ENCODE measurements at places on chromosomes 5 and 9.

- no peak for DNase-seq
These were observed 7.9 kb downstream of the NKD2 start for GRCh38 chr5:1016476-1016875.

GRCh38 chr5:148042881-148043280 is 20.9 kb upstream of the SPINK5 start:
- no peak for DNase-seq

- DNase-seq: no peak
These were observed 44.9 kb downstream of the HMGCS1 start for GRCh38 chr5:43268188-43268820.

DNA sequence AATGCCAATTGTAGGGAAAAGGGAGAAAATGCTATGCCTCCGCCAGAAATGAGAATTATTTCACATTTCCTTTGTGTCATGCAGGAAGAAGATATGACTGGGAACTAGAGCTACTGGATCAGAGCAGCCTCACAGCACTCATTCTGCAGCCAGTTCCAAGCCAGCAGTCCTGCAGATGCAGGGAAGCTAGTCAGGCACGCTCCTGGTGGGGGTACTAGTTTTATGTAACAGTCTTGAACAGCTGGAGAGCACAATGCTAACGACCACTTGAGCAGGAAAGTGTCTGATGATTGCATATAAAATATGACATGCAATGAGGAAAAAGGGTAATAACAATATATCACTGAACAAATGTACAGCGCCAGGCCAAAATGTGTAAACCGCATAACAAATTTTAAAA is 21.7 kb downstream of the CDH10 start:
- no peak for DNase-seq

DNA sequence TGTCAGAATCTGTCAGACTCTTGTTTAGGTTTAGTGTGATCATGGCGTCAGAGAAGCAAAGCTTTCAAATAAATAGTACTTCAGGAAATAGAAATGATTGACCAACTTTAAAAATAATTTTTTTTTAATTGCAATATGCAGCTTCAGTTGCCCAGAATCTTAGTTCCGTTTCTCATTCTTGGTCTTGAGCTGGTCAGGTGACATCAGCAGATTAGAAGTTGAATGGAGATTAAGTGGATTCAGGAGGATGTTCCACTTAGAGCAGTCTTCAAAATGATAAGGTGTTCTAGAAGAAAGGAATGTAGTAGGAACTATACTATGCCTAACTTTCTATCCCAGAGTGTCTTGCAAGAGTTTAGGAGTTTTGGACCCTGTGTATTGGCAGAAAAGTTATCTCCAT is 30.6 kb downstream of the OTULIN start:
- DNase-seq: no peak

GRCh38 chr9:86843206-86843605 is 104.1 kb downstream of the GAS1 start:
- no peak for DNase-seq

- peak; percentile 62 for DNase-seq
These were observed 1046.2 kb downstream of the CDH12 start for GRCh38 chr5:21806943-21807342.

GRCh38 chr9:95935861-95936578 is 60.5 kb downstream of the ERCC6L2 start:
- no peak for DNase-seq

DNA sequence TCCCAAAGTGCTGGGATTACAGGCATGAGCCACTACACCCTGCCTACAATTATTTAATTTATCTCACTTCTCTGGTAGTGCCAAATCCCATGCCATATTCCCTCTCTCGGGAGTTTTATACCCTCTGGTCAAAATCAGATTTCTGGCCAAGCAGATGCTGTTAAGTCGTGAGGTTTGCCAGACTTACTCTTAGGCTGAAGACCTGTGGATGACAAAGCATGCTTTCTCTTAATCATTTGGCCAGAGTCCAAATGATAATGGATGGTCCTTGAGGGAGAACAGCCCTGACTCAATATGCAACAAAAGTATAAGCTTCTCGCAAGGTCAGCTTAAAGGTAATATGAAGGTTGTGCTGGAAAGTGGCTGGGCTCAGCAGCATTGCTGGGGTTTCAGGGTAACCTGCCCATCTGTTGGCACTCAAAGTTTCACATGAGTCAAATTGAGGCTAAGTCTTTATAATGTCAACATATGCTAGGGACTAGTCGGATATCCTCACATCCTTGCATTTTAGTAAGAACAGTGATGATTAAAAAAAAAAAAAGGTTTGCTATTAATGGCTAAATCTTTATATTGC is 280.1 kb downstream of the KIF4B start:
- DNase-seq: no peak

DNA sequence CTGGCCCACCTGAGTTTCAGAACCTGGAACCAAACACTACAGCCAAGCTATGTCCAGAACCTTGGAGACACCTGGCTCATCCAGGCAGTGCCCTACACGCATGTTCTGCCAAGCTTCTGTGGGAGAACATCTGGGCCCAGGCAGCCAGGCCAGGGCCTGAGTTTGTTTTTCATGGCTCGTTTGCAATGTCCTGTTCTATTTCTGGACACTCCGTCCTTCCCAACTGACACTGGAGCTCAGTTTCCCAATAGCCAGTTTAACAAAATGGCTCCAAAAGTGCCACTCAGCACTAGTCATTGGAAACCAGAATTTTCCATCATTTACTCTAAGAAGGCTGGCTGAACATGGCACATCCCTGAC is 38.6 kb downstream of the SH3RF2 start:
- no peak for DNase-seq

- peak; percentile 51 for DNase-seq
These were observed 4.7 kb downstream of the MAN2A1 start for GRCh38 chr5:109694451-109694891.

- DNase-seq: no peak
These were observed 140.9 kb downstream of the NR3C1 start for GRCh38 chr5:143262393-143263174.

DNA sequence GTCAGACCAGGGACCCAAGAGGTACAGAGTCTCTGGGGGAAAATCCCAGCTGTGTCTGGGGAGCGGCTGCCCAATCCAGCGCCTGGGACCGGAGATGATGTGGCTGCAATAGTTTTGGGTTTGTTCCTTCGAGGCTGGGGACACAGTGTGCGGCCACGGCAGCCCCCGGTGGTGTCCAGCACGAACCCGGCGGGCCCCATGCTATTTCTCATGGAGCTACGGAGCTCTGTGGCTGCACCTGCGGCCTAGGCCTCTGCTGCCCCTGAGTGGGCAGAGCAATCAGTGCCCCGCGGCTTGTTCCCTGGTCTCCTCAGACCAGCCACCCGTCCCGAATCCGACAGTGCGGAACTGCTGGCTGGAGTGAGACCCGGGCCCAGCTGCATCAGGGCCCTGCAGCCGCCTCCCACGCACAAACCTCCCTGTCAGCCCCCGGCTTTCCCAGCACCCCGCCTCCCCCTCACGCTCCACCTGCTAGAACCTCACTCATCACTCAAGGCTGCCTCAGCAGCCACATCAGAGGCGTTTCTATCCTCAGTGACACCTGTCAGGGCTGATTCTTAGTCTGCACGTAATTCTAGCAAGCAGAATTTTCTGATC is 29.0 kb downstream of the SARDH start:
- DNase-seq: no peak

DNA sequence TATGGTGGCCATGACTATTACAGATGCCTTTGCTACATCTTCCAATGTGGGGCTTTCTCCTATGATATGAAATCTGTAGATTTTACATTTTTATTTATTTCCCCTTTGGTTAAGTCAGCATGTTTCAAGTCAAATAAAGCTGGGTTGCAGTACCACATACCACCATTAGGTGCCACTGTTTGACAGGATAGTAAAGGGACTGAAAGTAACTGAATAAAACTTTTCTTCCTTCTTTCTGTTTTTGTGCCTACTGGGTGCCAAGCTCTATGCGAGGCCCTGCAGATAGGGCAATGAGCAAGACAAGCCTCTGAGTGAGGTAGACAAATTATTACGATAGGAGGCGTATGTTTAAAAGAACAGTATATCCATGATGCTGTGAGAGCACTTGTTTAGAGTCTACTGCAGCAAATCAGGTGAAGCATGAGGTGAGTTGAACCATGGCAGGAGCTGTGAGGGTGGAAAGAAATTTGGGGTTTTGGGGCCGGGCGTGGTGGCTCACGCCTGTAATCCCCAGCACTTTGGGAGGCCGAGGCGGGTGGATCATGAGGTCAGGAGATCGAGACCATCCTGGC is 64.8 kb downstream of the GDNF start:
- DNase-seq: no peak
